ENCODE measurements at places on chromosomes 3 and 15.

GRCh38 chr3:112773864-112774263, 72.8 kb downstream of the CD200R1L start:
- peak; percentile 79 for DNase-seq

DNA sequence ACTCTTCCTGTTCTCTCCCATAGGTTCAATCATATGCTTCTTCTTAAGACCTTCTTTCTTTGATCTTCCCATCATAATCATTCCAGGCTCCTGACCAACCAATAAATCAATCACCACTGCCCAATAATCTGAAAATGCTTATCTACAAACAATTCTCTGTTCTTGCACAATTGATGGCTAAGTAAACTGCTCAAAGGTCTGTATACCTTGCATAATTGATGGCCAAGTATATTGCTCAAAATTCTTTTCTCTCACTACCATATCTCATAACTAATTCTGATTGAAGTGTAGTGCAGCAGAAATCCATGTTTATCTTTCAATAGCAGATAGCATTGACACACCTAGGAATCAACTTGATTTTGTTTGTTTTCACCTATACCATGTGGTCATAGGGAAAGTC, 83.4 kb upstream of the EPHA6 start:
- DNase-seq = no peak

DNA sequence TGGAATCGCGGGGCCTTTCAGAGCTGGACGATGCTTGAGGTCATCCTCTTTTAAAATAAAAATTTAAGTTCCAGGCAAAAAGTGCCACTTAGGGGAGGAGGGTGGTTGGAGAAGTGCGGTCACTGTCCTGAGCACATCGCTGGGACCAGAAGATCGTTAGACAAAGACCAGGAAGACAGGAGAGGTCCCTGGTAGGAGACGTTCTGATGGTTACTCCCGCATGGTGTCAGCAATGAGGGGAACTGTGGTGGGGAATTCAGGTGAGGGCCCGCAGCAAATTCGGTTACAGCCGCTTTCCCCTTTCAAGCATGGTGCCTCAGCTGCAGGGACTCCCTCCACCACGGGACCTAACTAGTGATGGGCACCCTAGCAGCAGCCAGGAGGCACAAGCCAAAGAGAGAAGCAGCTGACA, 1.0 kb upstream of the ISY1 start:
- DNase-seq = peak; percentile 34

DNA sequence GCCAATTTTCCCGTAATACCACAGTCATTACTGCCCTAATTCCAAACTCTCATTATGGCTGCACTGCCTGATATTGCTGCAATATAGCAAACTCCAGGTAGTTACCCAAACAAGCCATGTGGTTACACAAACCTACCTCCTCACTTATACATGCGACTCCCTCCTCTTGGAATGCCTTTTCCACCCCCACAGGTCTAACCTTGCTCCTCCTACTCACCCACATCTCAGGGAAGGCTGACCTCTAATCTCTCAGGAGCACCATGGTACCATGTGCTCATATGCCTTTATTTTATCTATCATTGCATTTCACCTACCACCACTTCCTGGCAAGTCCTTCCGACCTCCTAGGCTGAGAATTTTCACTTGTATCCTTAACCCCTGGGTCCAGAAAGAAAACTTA, 2.9 kb downstream of the RBPMS2 start:
- no peak for DNase-seq

Measured in NCI-H69 (cell line).